Astrocyte of the cerebellum (primary cell): ENCODE measurements at places on chromosomes 3 and 15.

DNA sequence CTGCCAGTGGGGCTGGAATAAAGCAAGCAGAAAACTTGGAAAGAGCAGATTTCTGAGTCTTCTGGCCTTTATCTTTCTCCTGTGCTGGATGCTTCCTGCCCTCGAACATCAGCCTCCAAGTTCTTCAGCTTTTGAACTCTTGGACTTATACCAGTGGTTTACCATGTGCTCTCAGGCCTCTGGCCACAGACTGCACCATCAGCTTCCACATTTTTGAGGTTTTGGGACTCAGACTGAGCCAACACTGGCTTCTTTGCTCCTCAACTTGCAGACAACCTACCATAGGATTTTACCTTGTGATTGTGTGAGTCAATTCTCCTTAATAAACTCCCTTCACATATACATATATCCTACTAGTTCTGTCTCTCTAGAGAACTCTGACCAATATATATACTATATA, 706.6 kb downstream of the NR2F2 start:
- peak; percentile 4 for DNase-seq

- no peak for DNase-seq
These were observed 43.7 kb upstream of the GNB5 start for GRCh38 chr15:52234596-52235541.

- no peak for DNase-seq
These were observed 1.5 kb downstream of the UBE2Q2 start for GRCh38 chr15:75844629-75845335.

DNA sequence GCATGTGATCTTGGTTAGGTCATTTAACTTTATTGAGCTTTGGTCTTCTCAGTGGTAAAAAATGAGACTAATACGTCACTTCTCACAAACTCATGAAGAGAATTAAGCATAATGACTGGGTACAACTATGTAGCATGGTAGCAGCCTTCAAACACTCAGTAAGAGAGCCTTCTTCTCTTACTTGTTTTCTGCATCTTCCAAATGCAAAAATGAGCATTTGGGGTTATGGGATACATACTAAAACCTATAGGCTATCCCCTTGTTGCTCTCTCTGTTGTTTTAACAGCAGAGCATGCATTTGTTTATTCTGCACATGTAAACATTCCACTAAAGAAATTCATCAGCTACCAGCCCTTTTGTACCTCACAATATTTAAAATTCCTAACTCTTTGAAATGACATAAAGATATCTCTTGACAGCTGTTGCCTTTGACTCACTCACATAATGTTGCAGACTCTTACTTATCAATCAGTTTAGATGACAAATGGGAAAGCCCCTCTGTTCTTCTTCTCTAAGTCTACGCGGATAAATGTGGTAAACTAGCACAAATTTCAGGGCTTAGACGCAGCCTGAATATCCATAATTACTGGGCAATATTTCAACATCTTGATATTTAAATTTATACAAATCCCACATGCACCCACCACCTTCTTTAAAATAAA, 327.3 kb upstream of the SATB1 start:
- no peak for DNase-seq

DNA sequence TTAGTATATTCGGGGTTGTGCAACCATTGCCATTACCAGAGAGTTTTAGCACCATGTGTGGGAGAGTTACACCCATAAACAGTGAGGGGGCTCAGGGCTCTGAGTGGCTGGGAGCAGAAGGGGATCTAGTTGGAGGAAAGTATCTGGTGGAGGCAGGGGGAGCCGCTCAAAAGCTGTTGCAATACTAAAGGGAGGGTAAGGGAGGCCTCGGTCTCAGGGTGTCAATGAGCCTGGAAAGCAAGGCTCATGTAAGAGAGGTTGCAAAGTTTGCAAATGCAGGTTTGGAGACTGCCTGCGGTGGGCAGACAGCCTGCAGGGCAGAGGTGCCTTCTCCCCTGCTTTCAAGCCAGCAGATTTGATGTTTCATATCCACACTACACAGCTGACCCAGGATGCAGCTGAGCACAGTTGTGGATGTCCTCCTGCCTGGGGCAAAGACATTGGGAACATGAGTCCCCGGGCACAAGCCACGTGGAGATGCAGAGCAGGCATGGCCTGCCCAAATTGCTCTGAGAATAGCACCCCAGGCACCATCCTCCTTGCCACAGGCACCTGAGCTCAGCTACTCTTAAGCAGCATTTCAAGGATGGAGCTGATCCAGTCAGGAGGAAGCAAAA, 181.4 kb downstream of the TLE3 start:
- DNase-seq: no peak

DNA sequence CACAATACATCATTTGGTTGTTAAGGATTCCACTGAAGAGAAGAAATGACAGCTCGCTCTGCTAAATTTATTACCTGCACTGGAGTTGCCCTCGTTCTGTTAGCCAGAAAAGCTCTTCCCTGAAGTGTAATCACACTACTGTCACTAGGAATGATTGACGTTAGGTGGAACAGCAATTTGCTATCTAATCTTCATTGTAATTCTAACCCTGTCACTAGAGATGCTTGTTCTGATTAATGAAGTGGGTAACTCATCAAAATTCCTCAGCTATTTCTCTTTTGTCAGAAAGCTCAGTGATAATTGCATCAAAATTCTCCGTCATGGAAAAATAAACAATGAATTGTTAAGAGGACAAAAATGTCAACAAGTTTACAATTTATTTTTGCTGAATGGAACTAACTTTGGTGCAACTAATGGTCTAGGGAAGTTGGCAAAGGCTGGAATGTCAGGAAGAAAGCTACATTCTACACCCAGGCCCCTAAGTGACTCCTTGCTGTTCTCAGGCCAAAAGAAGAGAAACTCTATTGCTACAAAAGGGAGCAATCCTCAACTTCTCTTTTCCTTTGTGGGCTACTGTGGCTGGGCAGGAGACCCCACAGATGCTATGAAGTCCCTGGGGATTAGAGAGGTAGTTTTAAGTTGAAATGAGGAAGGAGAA, 34.1 kb downstream of the CCDC191 start:
- DNase-seq: no peak

DNA sequence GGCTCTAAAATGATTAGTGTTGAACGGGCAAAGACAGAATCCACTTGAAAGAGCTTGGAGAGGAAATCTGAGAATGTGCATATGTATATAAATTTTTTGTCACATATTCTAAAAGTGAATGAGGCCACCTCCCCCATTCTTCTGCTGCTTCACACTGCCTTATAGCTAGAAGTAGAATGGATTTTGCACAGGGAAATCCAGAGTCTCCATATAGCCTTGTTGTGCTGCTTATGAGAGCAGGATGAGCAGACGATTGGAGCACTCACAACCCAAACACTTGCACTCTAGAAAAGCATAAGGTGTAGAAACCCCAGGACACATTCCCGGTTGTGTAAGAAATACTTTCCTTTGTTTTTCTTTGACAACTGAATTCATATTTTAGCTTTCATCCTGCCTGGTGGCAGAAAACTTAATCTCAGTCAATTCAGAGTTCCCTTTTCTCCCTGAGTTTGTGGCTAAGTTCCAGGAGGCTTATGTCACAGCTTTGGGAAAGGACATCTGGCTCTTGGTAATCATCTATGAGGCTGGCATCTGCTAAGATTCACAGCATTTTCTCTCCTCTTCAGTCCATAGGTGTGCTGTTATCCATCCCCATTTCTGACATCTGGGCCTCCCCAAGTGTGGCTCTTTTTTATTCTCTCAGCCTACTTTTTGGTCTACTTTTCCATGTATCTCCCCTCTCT, 188.4 kb upstream of the PFN2 start:
- DNase-seq: no peak

- no peak for DNase-seq
These were observed 46.9 kb downstream of the RAB11A start for GRCh38 chr15:65916041-65916663.

DNA sequence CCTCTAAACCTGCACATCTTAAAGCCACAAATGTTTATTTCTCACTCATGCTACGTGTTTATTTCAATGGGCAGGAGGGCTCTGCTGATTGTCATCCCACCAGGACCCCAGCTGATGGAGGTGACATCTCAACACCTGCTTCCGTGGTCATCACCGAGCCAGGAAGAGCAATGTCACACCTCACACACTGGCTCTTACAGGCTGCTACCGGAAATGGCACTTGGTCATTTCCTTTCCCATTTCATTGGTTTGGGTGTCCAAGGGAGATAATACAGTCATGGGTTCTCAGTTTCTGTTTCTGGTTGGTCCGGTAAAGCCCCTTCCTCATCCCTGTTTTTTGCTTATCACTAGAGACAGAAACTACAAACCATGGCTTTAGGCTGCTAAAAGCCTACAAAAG, 41.9 kb downstream of the ABHD2 start:
- no peak for DNase-seq

- DNase-seq: no peak
These were observed 668.7 kb downstream of the OTOL1 start for GRCh38 chr3:162165346-162165745.
